ENCODE measurements at places on chromosomes 5 and 9.

DNA sequence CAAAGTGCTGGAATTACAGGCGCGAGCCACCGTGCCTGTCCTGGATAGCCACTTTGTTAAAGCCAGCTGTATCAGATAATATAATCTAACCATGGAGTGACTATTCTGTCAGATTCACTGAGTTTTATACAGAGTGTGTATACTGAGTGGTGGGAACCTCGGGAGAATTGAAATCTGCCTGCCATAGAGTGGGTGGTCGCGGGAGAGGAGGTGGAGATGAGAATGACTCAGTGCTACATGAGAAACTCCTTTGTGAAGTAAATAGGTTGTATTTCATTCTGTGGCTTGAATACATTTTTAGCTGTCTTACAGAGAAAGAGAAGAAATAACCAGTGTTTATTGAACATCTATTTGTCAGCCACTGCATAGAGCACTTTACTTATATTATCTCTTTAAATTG is 26.4 kb downstream of the ATP6V0E1 start:
- no peak for DNase-seq

DNA sequence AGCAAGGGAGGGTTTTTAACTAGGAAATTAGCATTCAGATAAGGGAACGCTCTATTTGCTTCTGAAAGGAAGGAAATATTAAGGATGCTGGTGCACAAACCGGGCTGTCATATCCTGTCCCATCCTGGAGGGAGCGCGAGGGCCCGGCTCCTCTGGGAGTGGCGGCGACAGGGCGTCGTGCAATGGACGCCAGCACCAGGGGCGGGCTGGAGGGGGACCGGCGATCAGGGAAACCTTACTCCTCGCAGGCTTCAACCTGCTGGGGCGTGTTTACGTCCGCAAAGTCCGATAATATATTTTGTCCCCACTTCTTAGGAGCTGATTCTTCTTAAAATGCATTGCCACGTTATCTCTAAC is 197.1 kb upstream of the TBCA start:
- DNase-seq: no peak

DNA sequence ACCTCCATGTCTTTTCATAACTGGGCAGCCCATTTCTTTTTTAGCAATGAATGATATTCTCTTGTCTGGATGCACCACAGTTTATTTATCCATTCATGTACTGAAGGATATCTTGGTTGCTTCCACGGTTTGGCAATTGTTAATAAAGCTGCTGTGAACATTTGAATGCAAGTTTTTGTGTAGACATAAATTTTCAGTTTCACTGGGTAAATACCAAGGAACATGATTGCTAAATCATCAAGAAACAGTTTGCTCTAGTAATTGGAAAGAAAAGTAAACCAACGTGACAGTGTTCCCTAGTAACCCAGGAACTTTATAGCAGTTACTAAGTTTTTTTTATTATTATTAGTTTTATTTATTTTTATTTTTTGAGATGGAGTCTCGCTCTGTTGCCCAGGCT is 100.4 kb downstream of the VPS13A start:
- DNase-seq: no peak

DNA sequence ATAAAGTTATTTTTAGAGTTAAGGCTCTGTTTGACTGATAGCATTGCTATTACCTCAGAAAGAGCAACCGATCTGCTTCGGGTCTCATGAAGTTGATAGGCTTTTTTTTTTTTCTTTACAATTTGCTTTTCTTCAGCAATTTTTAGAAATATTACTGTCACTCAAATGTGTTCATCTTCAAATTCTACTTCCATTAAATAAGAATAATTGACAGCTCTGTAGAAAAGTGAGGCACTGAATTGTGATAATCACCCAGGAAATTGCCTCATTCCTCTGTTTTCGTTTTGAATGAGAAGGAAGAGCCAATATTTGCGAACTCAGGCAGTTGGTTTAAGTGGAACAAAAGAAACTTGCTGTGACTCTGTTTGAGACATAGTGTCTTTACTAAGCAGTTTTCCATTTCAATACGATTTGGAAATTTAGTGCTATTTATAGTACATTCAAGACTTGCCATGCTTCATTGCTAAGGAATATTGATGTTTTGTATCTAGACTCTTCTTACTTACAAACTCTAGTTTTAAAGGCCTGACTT is 700.5 kb upstream of the CDH10 start:
- DNase-seq: no peak

GRCh38 chr5:178305801-178306200 is 73.2 kb upstream of the PHYKPL start:
- DNase-seq: no peak

DNA sequence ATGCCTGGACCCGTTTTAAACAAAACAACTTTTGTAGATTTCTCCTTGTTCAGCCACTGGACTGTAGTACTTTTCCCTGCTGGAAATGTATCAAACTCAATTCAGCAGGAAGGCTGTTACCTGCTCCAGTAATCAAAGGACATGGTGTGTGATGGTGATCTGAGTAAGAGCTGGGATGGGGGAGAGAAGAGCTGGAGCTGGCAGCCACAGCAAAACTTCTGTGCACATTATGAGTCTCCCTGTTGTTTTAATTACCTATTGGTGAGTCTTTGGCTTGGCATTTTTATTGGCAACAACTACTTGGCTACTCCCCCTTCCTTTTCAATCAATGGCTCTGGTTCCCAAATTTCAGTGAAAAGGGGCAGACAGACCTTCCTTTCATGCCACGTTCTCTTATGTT is 9.7 kb downstream of the NREP start:
- DNase-seq: no peak

- DNase-seq: no peak
These were observed 31.0 kb upstream of the FSTL4 start for GRCh38 chr5:133643365-133643764.

GRCh38 chr5:30392897-30393296 is 800.6 kb upstream of the CDH6 start:
- DNase-seq: no peak

DNA sequence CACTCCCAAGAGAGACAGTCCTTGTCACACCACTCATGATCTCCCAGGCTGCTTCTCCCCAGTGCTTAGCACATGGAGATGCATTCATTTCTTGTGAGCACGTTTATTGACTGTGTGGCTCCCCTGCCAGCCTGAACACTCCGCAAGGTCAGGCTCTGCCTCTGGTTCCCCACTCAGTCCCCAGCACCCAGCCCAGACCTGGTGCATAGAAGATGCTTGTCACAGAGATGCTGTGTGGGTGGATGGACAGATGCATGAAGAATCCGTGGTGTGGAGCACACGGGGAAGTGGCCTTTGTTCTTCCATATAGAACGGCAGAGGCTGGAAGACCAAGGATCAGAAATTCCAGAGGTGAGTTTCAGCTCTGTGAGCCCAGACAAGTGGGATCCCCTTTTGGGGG is 13.8 kb upstream of the CRB2 start:
- DNase-seq: no peak

GRCh38 chr5:126054577-126055347 is 368.4 kb upstream of the GRAMD2B start:
- DNase-seq: no peak

DNA sequence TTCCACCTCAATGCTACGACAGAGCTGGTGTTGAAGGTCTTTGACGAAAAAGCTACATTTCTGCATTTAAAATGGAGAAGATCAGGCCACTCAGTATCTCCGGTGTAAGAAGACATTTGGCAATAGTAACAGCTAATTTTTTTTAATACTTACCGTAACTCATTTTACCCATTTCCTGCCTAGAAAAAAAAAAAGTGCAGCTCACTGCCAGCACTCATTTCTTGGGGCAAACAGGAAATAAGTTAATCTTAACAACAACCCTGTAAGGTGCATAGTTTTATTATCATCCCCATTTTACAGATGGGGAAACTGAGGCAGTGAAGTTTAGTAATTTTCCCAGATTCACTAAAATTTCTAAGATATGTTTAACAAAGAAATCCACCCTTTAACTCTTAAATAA is 27.4 kb upstream of the KCNMB1 start:
- DNase-seq: no peak

- no peak for DNase-seq
These were observed 50.1 kb downstream of the ST8SIA4 start for GRCh38 chr5:100852988-100853449.

DNA sequence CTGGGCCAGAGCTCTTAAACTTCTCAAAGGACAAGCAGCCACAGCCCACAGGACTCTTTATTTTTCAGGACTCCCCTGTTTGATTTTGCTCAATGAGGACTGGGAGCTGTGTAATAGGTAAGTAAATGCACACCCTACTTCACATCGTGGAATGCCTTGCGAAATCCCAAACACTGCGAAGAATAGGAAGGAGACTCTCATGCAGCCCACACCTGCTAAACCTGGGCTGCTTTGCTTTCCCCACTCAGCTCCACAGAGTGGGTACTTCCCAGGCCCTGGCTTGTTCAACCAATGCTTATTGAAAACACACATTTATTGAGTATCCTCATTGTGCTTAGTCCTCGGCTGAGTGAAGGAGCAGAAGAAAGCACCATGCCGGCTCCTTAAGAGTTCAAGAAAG is 103.3 kb upstream of the FSTL4 start:
- no peak for DNase-seq

DNA sequence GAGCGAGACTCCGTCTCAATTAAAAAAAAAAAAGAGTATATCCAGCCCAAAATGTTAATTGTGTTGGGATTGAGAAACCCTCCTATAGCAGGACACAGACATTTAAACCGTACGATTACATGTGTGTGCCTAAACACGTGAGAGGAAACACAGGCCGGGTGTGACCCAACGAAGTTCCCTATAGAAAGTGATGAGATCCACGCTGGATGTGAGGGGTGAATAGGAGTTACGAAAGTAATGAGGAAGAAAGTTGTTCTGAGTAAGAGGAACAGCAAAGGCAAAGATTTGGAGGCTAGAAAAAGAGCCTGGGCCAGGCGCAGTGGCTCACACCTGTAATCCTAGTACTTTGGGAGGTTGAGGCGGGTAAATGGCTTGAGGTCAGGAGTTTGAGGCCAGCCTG is 13.6 kb downstream of the NAIF1 start:
- no peak for DNase-seq

DNA sequence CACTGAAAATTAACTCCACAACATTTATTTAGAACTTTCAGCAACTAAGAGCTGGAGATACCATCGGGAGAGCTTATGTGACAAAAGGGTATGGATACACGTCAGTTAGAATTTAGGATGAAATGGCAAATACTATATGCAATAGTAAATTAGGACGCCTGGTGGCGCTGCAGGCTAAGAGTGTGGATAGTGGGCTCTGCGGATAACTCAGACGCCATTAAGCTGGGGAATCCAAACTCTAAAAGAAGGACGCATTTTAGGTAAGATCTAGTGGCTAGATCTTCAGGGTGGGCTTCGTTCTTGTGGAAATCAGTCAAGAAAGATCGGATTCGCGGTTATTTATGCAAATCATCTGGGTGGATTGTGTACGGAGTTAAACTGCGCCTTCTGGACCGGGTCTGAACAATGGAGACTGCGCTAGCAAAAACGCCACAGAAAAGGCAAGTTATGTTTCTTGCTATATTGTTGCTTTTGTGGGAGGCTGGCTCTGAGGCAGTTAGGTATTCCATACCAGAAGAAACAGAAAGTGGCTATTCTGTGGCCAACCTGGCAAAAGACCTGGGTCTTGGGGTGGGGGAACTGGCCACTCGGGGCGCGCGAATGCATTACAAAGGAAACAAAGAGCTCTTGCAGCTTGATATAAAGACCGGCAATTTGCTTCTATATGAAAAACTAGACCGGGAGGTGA is at the start of gene PCDHB5:
PCDHB5 (plus strand) TSS at position 177 of the 688 bp plus-strand sequence; CDS start at position 406, 229 bp downstream.
- DNase-seq: no peak

DNA sequence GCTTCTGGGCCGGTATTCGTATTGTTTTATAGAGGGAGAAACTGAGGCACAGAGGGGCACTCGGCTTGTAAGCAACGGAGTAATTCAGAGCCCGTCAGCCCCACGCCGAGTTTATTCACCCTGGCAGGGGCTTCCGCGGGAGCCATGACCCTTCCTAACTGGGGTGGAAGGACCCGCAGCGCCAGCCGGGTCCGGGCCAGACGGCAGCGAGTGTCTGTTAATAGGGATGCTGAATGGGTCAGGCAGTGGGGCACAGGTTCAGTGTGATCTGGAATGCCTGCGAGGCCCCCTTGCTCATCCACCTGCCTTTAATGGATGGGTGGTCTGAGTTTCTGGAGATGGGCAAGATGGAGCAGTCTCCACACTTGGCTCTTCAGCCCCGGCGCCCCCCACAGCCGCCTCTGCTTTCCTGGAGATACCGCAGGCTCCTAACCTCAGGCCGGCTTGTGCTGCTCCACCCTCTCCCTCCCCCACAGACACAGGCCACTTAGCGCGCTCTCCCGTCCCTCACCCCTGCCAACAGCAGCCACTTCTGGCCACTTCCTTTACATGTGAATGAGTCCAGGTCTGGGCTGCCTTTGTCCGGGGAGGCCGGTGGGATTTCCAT is 147.1 kb downstream of the ERCC6L2 start:
- no peak for DNase-seq

DNA sequence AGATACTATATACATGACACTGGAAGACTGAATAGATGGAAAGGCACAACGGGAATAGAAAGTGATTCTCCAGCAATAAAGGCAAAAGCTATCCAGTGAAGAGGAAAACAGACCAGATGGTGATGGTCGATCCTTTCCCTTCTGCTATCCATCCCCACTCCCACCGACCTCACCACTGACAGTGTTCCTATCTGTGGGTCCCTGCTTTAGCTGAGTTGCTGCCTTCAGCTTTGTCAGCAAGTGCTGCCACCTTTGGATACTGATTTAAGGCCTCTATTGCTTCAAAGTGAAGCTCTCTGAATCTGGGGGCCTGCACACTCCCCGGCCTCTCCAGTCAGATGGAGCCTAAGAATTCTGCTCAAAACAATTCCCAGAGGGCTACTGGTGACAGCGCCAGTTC is 32.3 kb downstream of the EPB41L4A start:
- no peak for DNase-seq

DNA sequence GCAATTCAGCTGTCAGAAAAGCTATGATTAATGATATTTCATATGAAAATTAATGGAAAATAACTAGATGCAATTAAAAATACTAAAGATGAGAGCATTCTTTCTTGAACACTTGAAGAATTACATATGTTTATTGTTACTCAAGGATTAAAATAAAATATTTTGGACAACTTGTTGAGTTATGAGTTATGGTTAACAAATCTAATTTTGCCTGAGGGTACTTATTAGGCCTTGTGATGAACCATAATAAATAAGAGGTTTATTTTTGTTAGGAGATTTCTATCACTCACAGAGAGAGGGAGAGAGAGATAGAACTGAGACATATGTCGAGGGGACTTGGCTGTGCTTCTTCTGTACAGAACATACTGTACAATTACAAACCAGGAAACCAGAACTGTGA is 183.7 kb downstream of the ISL1 start:
- no peak for DNase-seq

- DNase-seq: no peak
These were observed 258.3 kb upstream of the EFNA5 start for GRCh38 chr5:107929080-107929479.

Measured in Jurkat, Clone E6-1 (cell line).